AG08395 (cell line): ENCODE measurements at places on chromosomes 2 and 18.

- peak; percentile 33 for DNase-seq
These were observed 259.7 kb downstream of the LNPK start for GRCh38 chr2:175742367-175742766.

- peak; percentile 10 for DNase-seq
These were observed 192.5 kb upstream of the FOSL2 start for GRCh38 chr2:28199995-28200679.

DNA sequence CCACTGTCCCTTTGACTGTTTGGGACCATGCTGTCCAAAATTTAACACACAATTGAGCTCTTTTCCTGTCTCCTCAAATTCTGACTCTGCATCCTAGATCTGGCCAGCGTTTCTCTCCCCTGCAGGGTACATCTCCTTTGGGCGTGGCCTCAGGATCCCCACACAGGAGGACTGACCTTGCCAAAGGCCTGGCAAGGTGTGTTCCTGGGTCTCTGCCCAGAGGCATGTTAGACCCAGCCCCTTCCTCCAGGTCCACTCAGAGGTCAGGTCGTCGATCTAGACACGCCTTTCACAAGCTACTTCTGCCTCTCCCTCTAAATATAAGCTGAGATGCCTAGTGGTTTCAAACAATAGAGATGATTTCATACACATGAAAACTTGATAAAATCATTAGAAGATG is 45.4 kb upstream of the SMIM21 start:
- no peak for DNase-seq

GRCh38 chr18:22344908-22345670 is 72.6 kb downstream of the CTAGE1 start:
- DNase-seq: no peak

- no peak for DNase-seq
These were observed 250.5 kb downstream of the NYAP2 start for GRCh38 chr2:225650041-225650440.

- DNase-seq: no peak
These were observed 5.7 kb downstream of the AGPS start for GRCh38 chr2:177398290-177398683.

- DNase-seq: peak; percentile 68
These were observed 370.8 kb downstream of the OSR1 start for GRCh38 chr2:18987592-18988073.

DNA sequence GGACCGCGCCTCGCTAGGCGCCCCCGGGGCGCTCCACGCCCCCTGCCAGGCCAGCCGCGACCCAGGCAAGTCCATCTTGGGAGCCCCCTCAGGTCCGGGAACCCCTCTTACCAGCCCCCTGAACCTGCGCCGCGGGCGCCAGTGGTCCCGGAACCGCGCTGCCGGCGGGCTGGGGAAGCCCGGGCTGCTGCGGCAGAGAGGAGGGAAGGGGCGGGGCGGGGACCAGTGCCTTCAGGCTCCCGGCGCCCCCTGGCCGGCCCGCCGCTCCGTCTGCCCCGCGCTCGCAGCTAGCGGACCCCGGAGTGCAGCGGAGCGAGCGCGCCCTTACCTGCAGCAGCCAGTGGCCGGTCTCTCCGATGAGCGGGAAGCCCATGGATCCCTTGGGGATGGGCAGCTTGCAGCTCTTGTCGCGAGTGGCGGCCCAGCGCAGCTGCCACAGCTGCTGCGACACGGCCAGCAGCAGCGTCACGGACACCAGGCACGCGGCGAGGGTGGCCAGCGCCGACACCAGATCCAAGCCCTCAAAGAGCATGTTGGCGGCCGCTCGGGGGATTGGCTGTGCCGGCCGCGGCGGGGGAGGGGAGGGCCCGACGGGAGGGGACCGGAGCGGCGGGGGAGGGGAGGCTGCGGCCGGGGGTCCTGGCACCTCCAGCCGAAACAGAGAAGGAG is at the start of gene CYP26B1:
CYP26B1 (minus strand) TSS at position 560 of the 669 bp plus-strand sequence; CDS start at position 532, 28 bp downstream.
- DNase-seq: no peak

DNA sequence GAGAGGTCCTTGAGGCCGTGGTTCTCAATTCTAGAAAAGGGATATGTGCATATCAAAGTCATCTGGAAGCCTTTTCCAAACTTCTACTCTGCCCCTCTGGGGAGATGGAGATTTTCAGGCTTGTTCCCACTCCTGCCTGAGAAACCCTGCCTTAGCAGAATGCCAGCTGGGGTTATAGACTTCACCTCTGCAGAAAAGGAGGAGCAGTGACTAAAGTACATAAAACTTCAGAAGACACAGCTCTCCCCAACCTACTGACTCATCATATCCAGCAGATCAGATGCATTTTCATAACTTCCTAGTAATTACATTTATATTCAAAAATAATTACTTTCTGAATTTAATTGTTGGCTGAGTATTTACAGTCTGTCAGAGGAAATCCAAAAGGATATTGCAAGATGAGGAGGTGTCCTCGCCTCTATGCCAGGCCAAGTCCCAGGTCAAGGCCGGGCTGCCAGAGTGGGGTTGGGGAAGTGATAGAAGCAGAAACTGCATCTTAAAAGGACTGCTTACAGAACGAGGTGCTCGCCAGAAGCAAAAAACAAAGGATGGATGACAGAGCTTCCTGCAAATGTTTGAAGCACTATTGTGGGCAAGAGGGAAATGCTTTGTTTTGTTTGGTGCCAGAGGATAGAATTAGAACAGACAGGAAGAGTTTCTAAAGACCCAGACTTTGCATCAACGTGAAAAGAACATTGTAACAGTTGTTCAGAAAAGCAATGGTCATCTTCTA is 75.6 kb upstream of the APCDD1 start:
- DNase-seq: peak; percentile 69

DNA sequence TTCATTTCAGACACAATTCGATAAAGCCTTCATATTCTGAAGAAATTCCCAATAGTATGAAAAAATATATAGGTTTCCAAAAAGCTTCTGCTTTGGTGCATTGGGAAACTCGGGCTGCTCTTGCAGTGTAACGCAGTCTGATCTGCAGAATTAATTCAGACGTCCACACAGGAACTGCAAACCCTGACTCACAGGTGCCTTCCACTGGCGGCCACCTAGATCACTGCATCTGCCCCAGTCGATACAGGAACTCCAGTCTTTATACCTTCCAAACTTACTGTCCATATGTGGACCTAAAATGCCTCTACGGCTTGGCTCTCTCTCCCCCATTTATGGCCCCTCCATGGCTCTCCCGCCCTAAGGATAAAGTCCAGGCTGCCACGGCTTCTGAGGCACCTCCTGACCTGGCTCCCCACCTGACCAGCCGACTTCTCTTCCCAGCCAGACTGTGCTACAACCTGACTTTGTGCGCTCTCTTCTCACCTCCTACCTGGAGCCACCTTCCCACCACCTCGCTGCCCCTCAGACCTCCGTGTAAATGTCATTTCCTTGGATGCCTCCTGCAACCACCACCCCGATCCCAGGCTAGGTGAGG is 39.7 kb downstream of the L3MBTL4 start:
- DNase-seq: no peak
